ENCODE measurements at places on chromosomes 11 and 22.

DNA sequence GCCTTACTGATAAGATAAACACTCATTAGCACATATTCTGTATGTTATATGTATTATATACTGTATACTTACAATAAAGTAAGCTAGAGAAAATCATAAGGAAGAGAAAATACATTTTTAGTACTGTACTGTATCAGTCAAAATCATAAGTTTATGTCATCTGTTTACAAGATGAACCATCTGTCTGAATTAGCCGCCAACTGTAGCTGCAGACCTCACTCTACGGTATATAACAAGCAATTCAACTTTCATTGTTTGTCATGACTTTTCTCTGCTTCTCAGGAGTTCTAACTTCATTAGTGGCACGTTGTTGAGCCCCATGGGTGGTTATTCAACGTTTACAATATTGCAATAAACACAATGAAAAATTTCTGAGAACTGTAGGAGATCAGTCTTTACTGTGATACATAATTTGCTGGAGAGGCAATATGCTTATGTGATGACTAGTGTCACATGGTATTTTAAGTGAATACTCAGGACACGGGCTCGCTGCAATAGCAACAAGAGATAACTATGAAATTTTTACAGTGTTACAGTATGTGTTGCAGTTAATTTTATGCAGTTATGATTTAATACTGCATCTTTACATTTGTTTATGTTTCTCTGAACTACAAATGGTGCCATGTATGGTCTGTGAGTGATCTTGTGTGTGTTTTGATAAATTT lies 132.2 kb upstream of the CTSC start:
- no peak for DNase-seq

GRCh38 chr22:23204125-23204488 lies 23.8 kb downstream of the BCR start:
- DNase-seq, result no peak

- DNase-seq, result peak; percentile 91
These were observed 8.7 kb downstream of the DRAP1 start for GRCh38 chr11:65927904-65928397.

GRCh38 chr22:23534851-23535717 lies 45.0 kb downstream of the IGLL1 start:
- DNase-seq, result no peak

DNA sequence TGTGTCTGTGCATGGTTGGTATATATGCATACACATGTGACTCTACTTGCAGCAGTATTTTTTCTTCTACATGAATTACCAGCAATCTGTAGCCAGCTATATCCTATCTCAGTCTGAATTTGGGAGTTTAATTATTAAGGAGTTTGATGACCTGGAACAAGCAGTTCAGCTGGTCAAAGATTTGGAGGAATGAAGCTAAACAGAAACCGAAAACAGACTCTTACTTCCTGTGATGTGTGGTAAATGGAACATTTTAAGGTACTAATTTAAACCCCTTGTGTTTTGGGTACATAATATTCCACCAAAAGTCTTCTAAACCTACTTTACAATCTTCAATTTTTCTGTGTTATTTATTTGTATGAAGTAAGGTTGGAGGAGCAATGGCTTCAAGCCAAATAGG lies 124.4 kb upstream of the PGR start:
- no peak for DNase-seq

GRCh38 chr11:1491379-1491778 lies 4.8 kb upstream of the MOB2 start:
- DNase-seq, result no peak

- DNase-seq, result no peak
These were observed 4.7 kb downstream of the C11orf21 start for GRCh38 chr11:2296913-2297622.

Data from suppressor macrophage treated with lipopolysaccharide for 1 hour (primary cell).